Stimulated activated memory B cell treated with anti-CD40 and anti-IgM and Interleukin-4, amounts not matched to agents 10 μg/mL and 1 μg/mL and 100 μg/mL, for 72 hours (primary cell): ENCODE measurements at places on chromosomes 5 and 9.
A peak's percentile ranks its signal among the peaks of the same experiment; 100 is the strongest.

GRCh38 chr9:135990468-135991429 lies 29.6 kb upstream of the UBAC1 start:
- ATAC-seq: peak; percentile 47
- peaks cover 24% of the 10 kb centered on the region for H3K4me1 ChIP-seq
- H3K4me3 ChIP-seq: no peak overlapping the region
- H3K27ac ChIP-seq: no peak overlapping the region

DNA sequence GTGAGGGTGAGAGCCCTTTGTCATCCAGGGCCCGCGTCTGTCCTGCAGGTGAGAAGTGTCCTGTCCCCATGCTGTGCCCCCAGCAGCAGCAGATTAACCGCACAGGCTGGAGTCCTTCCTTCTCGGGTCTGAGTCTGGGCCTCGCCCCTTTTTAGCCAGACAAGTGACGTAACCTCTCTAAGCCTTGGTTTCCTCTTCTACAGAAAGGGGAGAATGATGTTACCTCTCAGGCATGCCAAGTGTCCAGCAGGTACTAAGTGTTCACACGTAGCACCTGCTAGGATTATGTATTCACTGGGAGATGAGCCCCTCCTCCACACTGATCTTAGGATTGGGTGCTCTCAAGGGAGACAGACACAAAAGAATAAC lies 6.9 kb downstream of the NEURL1B start:
- H3K27me3 ChIP-seq: peaks cover 47% of the 10 kb centered on the region
- no peak overlapping the region for H3K4me3 ChIP-seq
- H3K27ac ChIP-seq: no peak overlapping the region
- H3K36me3 ChIP-seq: no peaks in the 10 kb centered on the region
- H3K4me1 ChIP-seq: no peaks in the 10 kb centered on the region

GRCh38 chr9:107750741-107751566 lies 261.4 kb upstream of the KLF4 start:
- H3K27me3 ChIP-seq: no peaks in the 10 kb centered on the region
- H3K4me1 ChIP-seq: no peaks in the 10 kb centered on the region
- H3K27ac ChIP-seq: peak overlapping the region; percentile 74
- no peak overlapping the region for H3K4me3 ChIP-seq
- ATAC-seq: no peak
- no peaks in the 10 kb centered on the region for H3K36me3 ChIP-seq

GRCh38 chr9:18921366-18922075 lies 111.5 kb downstream of the SAXO1 start:
- H3K4me3 ChIP-seq: no peak overlapping the region
- H3K27ac ChIP-seq: no peak overlapping the region
- no peaks in the 10 kb centered on the region for H3K36me3 ChIP-seq
- no peak for ATAC-seq

GRCh38 chr9:70444904-70445303 lies 30.4 kb upstream of the KLF9 start:
- H3K36me3 ChIP-seq: no peaks in the 10 kb centered on the region
- no peaks in the 10 kb centered on the region for H3K4me1 ChIP-seq
- peaks cover 13% of the 10 kb centered on the region for H3K27me3 ChIP-seq
- H3K4me3 ChIP-seq: no peak overlapping the region
- ATAC-seq: no peak
- no peak overlapping the region for H3K27ac ChIP-seq

DNA sequence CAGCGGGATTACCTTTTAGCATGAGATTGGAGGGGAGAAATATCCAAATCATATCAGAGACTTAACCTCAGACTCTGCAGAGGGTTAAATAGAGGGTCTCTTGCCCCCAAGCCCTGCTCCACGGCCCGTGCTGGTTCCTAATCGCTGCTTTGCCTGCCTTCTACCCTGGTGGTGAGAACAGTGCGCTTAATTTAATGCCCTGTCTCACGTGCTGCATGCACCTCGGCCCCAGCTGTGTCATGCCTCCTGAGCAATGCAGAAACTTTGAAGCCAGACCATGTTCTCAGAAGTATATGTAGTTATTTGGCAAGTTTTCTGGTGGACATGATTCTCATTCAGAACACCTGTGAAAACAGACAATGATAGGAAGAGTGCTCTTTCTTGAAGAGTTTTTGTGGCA lies 1.4 kb downstream of the OTULIN start:
- H3K36me3 ChIP-seq: peaks cover 15% of the 10 kb centered on the region
- ATAC-seq: peak; percentile 53
- no peaks in the 10 kb centered on the region for H3K27me3 ChIP-seq

DNA sequence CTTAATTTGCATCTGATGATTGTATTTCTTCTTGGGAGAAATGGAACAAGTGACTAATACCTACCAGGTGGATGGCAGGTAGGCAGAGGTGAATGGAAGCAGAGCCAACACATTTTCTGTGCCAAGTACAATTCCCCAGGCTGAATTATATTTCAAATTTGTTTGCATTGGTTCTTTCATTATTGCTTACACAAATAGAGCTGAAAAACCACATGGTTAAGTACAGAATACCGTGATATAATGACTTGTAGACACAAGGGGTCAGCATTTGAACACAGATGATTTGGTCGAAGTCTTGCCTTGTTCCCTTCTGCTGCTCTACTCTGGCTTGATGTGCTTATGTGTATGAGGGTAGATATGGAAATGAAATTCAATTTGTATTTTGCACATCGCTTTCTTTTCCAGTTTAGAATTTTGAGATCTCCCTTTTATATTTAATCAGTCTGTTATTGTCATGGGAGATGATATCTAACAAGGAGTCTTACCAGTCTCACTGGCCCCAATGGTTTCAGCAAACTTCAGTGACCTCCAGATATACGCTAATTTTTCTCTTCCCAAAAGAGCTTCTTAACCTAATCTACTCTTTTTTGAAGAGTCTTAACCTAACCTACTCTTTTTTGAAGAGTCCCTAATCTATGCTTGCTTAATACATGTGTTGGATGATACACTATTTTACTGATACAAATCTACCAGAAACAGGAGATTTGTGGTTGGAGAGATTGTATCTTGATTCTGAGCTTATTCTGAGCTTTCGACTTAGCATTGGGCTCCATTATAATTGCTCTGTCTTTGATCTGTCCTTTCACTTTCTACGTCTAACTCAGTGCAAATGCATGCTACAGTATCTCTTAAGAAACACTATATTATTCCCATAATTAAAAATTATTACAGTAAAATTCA lies 88.1 kb downstream of the PCSK1 start:
- peak; percentile 67 for ATAC-seq
- H3K27me3 ChIP-seq: no peaks in the 10 kb centered on the region

GRCh38 chr5:72121052-72121779 lies 13.9 kb downstream of the MAP1B start:
- H3K36me3 ChIP-seq: no peaks in the 10 kb centered on the region
- no peaks in the 10 kb centered on the region for H3K4me1 ChIP-seq
- H3K4me3 ChIP-seq: no peak overlapping the region
- no peak overlapping the region for H3K27ac ChIP-seq
- ATAC-seq: no peak
- H3K27me3 ChIP-seq: peaks cover 29% of the 10 kb centered on the region

GRCh38 chr5:139050432-139050831 lies 147.7 kb downstream of the SIL1 start:
- H3K27me3 ChIP-seq: no peaks in the 10 kb centered on the region
- no peak overlapping the region for H3K4me3 ChIP-seq
- H3K27ac ChIP-seq: no peak overlapping the region
- no peak for ATAC-seq
- no peaks in the 10 kb centered on the region for H3K4me1 ChIP-seq
- peaks cover 25% of the 10 kb centered on the region for H3K36me3 ChIP-seq

DNA sequence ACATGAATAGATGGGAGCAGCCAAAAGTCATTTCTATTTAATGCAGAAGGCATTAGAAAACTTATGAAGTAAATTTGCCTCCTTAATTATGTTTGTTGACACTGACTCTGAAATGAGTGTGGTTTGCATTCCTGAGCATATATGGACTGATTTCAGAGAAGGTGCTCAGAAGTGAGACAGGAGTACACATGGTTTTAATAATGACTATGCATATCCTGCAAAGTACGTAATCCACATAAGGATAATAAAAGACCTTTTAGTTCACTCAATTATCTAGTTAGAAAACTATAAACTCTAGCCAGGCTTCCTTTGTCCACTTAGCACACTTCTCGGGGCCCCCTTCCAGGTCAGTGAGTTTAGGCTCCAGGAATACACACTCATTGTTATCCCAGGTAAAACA lies 75.7 kb upstream of the SNX2 start:
- H3K4me3 ChIP-seq: no peak overlapping the region
- H3K27ac ChIP-seq: peak overlapping the region; percentile 91
- H3K4me1 ChIP-seq: peaks cover 67% of the 10 kb centered on the region
- H3K27me3 ChIP-seq: no peaks in the 10 kb centered on the region
- no peaks in the 10 kb centered on the region for H3K36me3 ChIP-seq
- no peak for ATAC-seq

- no peak overlapping the region for H3K27ac ChIP-seq
- H3K27me3 ChIP-seq: no peaks in the 10 kb centered on the region
- H3K36me3 ChIP-seq: peaks cover 5% of the 10 kb centered on the region
- H3K4me1 ChIP-seq: no peaks in the 10 kb centered on the region
- no peak overlapping the region for H3K4me3 ChIP-seq
- ATAC-seq: no peak
Measured at GRCh38 chr9:80698725-80699410, 990.5 kb downstream of the TLE1 start.

DNA sequence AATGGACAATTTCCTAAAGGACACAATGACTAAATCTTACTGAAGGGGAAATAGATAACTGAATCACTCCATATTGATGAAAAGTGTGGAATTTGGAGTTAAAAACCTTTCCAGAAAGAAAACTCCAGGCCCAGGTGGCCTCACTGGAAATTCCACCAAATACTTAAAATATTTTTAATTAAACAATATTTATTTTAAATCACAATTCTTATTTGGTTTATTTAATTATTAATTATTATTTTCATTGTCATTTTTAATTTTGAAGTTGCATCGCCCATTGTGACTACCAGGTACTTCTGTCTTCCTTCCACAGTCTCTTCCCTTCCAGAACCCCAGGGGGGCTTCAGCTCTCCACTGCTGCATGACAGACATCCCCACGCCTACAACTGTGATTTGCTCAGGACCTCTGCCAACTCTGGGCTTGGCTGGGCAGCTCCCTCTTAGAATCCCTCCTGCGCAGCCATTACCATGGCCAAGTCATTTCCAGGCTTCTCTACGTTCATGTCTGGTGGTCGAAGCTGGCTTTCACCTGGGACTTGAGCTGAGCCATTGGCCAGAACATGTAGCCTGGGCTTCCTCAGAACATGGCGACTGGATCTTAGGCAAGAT lies 16.4 kb upstream of the GADD45G start:
- H3K4me1 ChIP-seq: no peaks in the 10 kb centered on the region
- peaks cover 34% of the 10 kb centered on the region for H3K27me3 ChIP-seq
- ATAC-seq: no peak
- no peak overlapping the region for H3K27ac ChIP-seq
- H3K36me3 ChIP-seq: no peaks in the 10 kb centered on the region

DNA sequence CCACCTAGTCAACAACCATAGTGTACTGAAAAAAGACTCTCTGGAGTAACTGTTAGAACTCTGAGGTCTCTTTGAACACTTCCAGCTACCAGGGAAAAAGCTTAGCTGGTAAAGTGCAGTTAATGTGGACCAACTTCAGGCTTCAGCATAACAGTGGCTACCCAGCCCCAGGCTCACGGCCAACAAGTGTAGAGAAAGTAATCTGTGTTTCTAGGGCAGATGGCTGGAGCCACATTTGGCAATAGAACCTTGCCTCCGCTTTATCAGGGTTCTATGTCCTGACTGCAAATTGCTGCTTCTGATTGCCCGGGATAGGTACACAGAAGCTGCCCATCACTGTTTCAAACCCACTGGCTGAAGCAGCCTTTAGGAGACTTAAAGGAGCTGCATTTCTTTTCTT lies 76.0 kb upstream of the SIMC1 start:
- no peaks in the 10 kb centered on the region for H3K4me1 ChIP-seq
- H3K36me3 ChIP-seq: no peaks in the 10 kb centered on the region
- peaks cover 32% of the 10 kb centered on the region for H3K27me3 ChIP-seq
- ATAC-seq: no peak

DNA sequence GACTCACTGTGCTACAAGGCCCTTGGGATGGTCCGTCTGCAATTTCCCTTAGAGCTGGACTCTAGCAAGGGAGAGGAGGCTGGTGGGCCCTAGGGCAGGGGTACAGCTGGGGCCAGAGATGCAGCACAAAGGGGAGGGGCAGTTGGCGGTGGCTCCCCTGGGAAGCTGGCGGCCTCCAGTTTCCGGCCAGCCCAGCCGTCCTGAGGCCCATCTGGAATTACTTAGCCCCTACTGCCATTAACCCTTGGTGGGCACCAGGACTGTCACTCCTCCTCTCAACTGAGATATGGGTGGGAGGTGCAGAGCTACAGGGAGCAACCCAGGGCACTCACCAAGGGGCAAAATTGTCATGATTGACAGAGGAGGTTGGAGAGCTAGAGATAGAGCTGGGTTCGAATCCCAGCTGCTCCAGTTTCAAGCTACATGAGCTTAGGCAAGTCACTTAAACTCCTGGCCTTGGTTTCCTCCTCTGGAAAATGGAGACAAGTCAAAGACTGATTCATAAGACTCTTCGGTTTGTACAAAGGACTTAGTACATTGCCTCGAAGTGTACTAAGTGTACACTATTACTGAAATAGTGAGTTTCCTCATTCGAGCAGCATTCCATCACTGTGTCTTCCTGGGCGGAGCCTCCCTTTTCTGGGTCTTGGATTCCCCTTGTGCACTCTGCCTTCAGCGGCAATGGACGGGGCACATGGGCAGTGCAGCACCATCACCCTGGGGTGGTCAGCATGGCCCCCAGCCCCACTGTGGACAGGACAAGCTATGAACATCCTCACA lies 2.7 kb upstream of the PDGFRB start:
- ATAC-seq: no peak
- H3K27ac ChIP-seq: no peak overlapping the region
- no peak overlapping the region for H3K4me3 ChIP-seq
- H3K27me3 ChIP-seq: no peaks in the 10 kb centered on the region
- H3K4me1 ChIP-seq: peaks cover 61% of the 10 kb centered on the region
- H3K36me3 ChIP-seq: no peaks in the 10 kb centered on the region

DNA sequence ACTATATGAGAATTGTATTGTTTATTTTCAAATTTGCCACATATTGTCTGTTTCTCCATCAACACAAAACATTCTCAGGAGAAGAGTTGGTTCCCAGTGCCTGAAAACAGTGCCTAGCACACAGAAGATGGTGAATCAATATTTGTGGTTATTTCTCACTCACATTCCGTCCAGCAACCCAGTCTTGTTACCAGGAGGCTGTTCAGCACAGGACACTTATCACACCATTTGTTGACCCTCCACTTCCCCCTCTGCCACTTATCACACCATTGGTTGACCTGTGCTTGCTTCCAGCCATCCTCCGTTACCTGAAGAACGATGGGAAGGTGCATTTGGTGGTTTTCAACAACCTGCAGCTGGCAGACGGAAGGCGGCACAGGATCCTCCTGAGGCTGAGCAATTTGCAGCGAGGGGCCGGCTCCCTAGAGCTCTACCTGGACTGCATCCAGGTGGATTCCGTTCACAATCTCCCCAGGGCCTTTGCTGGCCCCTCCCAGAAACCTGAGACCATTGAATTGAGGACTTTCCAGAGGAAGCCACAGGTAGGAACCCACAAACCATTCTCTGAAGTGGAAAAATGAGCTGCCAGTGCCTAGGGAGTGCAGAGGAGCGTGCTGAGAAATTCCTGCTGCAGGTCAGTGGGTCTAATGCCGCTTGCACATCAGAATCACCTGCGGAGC lies 20.5 kb downstream of the THBS4 start:
- peaks cover 7% of the 10 kb centered on the region for H3K27me3 ChIP-seq
- H3K4me3 ChIP-seq: no peak overlapping the region
- no peaks in the 10 kb centered on the region for H3K36me3 ChIP-seq
- peaks cover 5% of the 10 kb centered on the region for H3K4me1 ChIP-seq
